ENCODE measurements at places on chromosomes 7 and 10. TPM values are rescaled to one million over a fixed set of nuclear protein-coding genes. Genes with fewer than 3 reads are reported as not detected.
A peak's percentile ranks its signal among the peaks of the same experiment; 100 is the strongest.

Gene SGCE
- 23.0 TPM for total RNA-seq

- DNase-seq = no peak
Measured at GRCh38 chr10:50565301-50566083, 58.3 kb downstream of the SGMS1 start.

GRCh38 chr7:91397612-91398011 lies 133.4 kb downstream of the FZD1 start:
- DNase-seq = no peak

Gene HOXA5
- total RNA-seq = not detected

DNA sequence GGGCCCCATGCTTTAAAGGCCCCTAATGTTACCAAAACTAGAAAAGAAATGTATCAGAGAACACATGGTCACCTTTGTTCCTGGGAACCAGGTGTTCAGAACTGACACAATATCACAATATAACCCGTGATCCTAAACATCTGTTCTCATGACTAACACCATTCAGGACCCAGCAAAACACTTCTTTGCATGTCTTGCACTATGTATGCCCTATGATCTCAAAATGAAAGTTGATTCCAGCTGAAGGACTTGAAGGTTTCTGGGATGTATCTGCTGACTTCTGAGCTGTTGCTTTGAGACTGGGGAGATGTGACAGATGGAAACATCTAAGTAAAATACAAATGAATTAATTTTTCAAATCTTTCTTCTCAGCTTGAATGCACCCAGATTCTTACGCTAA lies 37.5 kb upstream of the PIK3CG start:
- no peak for DNase-seq

GRCh38 chr10:130336617-130337304 lies 200.6 kb downstream of the GLRX3 start:
- no peak for DNase-seq

Gene C10orf53
- not detected for total RNA-seq

GRCh38 chr7:302054-302992 lies 12.4 kb downstream of the FOXL3 start:
- no peak for DNase-seq

Gene HOXA1
- total RNA-seq = 0.26 TPM

DNA sequence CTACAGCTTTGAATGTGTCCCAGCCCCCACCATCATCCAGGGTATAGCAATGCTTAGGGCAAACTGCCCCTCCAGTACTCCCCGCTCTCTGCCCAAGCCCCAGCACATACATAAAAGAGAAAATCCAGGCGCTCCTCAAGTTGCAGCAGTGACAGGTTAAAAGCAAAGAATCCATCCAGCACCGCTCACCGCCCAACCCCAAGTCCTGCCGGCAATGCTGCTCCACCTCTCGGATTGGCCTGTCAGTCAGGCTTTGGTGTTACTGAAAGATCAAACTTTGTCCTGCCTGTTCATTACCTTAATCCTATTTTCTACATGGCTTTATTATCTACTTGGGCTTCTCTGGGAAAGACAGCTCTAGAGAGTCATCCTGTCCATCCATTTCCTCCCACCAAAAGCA lies 31.9 kb downstream of the DPCD start:
- no peak for DNase-seq

- no peak for DNase-seq
Measured at GRCh38 chr7:101237206-101238067, at the start of gene CLDN15. CLDN15 (minus strand) TSS chr7:101237802; CDS start chr7:101237581, 221 bp downstream.

DNA sequence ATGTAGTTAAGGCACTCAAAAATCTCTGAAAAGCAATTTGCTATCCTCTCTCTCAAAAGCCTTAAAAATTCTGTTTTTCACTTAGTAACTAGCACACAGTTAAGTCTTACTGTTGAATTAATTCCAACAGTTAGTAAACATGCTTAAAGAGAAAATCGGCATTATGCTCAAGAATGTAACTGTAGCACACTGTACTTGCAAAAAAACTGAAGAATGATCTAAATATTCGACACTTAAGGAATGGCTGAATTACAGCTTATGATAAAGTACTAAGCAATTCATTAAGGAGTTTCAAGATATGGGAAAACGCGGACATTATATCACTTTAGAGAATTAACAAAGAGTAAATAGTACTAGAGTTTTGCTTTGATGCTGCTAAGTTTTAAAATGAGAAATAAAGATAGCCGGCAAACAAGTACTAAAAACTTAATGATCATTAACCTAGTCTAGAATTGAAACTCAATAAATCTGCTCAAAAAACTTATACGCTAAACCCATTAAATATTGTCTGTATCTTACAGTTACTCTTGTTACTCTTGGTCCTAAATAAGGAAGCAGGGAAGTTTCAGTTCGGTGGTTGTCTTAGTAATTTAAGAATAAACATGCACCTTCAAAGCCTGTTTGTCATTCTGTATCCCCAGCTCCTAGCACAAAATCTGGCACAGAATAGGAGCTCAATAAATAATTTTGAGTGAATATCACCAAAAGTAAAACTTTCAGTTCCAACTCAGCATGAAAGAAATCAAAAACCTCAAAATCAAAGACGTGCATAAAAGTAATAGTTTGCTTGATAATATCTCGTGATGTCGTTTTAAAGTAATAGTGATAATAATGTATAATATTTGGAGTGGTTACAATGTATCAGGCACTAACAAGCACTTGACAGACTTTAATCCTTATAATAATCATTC lies 1.2 kb downstream of the TRDMT1 start:
- no peak for DNase-seq

- no peak for DNase-seq
Measured at GRCh38 chr10:70119623-70120022, 13.0 kb downstream of the AIFM2 start.

Gene SVOPL
- under 0.01 TPM for total RNA-seq

- no peak for DNase-seq
Measured at GRCh38 chr10:121526801-121527221, 71.4 kb downstream of the FGFR2 start.

GRCh38 chr10:119543814-119544642 lies 1.5 kb upstream of the RGS10 start:
- DNase-seq = peak; percentile 58

DNA sequence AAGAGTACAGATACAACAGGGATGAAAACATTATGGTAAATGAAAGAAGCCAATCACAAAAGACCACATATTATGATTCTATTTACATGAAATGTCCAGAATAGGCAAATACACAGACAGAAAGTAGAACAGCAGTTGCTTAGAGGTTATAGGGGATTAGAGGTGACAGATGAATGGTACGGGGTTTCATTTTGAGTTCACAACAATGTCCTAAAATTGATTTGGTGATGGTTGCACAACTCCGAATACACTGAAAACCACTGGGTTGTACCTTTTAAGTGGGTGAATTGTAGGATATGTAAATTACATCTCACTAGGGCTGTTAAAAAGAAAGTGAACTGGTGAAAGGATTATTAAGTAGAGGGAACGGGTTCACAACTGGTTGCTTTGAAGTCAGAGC lies 76.3 kb upstream of the MRLN start:
- DNase-seq = no peak

- DNase-seq = no peak
Measured at GRCh38 chr7:70376561-70377031, 755.3 kb upstream of the GALNT17 start.

Gene WBP1L
- total RNA-seq = 26.1 TPM

Gene FZD1
- 4.1 TPM for total RNA-seq

All from bronchial epithelial cell (primary cell).